Hematopoietic multipotent progenitor cell treated with erythropoietin and hydrocortisone succinate and interleukin-3 and kit ligand, for 17 days (in vitro differentiated cells): ENCODE measurements at places on chromosomes 11 and 22.

DNA sequence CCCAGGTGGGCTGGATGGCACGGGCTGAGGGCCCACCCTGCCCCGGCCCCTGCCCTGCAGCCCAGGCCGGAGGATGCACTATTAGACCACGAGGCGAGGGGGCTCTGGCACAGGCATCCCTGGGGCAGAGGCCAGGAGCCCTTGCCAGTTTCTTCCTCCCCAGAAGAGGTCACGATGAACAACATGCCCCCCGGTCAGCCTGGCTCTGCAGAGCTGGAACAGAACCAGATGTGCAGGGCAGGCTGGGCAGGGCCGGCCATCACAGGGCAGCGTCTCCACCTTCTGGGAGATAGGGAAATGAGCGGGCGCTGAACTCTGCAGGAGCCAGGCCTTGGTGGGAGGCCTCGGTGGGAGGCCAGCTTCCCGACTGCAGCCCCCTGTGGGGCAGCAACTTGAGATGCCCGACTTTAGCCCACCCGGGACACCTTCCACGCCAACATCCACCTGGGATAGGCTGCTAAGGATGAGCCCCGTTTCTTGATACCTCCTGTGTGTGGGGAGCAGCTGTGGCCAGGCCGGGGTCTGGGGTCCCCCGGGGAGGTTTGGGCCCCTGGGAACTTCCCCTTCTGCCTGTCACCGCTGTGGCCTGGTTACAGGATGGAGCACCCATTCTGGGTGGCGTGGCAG, 21.8 kb upstream of the GNB1L start:
- DNase-seq, result no peak

GRCh38 chr11:78588517-78588916, 13.9 kb upstream of the NARS2 start:
- DNase-seq, result no peak

GRCh38 chr22:42925598-42925997, 68.5 kb upstream of the ARFGAP3 start:
- no peak for DNase-seq

GRCh38 chr11:38667359-38667758, 2069.3 kb upstream of the RAG2 start:
- no peak for DNase-seq

DNA sequence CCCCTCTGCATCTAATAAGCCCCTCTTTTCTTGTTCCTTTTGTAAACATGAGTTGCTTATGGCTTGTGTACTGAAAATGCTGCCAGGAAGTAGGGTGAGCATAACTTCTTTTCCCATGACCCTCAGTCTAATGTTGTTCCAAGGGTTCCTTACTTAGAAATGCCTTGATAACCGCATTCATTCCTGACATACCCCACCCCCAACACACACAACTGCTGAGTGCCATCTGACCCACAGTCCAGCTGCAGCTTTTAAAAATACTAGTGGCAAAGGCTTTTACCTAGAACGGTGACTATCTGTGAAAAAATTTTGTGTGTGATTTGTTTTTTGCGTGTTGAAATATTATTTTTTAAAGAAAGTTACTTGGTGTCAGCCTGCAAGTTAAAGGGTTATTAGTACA, 52.6 kb downstream of the ARHGAP42 start:
- DNase-seq, result no peak

GRCh38 chr11:134562196-134562595, 150.2 kb upstream of the B3GAT1 start:
- no peak for DNase-seq

DNA sequence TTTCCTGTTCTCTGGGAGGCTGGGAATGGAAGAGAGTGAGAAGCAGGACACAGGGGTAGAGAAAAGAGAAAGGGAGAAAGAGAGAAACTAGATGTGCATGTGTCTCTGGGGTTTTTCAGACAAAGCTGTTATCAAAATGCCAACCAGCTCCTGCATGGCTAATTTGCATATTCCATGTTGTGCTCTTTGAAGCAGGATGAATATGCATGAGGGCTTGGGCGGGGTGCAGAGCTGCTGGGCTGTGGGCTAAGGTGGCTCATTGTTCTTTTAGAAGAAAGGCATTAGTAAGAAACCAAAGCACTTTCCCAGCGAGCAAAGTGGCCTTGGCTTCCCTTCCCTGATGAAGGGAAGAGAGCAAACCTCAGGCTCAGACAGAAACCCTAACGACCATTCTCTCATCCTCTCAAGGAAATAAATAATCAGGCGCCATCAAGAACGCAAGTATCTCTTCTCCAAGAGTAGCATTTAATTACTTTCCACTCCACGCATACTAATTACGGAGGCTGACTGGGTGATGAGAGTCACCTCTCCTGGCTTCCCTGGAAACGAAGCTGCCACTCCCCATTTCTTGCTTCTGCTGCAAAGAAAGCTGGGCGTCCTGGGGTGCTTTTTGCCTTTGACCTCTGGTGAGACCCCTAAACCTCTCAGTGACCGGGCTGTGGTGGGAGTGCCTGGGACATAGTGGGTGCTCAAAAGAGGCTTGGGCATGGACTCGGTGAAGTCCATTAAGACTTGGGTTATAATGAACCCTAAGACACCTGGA, 54.2 kb downstream of the FEZ1 start:
- no peak for DNase-seq

GRCh38 chr11:111414267-111414931, 35.3 kb upstream of the POU2AF1 start:
- no peak for DNase-seq

DNA sequence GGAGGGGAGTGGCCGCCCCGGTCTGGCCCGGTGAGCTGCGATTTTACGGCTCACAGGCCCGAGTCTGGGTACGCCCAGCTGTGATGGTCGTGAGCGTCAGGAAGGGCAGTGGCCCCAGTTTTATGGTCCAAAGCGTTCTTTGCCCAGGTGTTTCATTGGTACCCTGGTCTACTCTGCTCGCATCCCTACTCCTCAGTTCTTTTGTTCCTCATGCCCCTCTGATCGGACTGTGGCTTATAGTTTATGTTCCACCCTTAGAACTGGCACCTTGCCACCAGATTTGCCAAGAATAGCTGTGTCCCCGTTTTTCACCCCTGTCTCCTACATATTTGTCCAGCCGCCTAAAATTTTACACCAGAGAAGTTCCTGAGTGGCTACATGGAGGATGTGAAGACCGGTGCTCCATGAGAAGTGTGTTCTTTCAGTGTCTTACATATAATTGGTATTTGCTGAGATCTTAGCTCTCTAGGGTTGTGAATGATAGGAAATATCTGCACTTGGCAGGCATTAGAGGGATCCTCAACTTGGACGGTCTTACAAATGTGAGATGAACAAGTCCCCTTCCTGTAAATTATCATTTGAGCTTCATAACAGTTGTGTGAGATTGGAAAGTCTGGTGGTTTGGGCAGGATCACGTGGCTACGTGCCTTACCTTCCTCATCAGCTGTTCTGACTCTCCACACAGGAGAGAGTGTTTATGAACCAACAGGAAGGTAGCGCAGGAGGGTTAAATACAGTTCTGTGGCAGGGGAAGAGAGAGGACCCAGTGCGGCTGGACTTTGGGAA, 1.1 kb downstream of the PANX1 start:
- peak; percentile 15 for DNase-seq

GRCh38 chr11:126396965-126397364, 41.5 kb downstream of the ST3GAL4 start:
- no peak for DNase-seq

GRCh38 chr11:1482581-1483444, 3.8 kb downstream of the MOB2 start:
- DNase-seq, result no peak

- DNase-seq, result no peak
Measured at GRCh38 chr11:67026941-67027340, 4.0 kb downstream of the SYT12 start.

DNA sequence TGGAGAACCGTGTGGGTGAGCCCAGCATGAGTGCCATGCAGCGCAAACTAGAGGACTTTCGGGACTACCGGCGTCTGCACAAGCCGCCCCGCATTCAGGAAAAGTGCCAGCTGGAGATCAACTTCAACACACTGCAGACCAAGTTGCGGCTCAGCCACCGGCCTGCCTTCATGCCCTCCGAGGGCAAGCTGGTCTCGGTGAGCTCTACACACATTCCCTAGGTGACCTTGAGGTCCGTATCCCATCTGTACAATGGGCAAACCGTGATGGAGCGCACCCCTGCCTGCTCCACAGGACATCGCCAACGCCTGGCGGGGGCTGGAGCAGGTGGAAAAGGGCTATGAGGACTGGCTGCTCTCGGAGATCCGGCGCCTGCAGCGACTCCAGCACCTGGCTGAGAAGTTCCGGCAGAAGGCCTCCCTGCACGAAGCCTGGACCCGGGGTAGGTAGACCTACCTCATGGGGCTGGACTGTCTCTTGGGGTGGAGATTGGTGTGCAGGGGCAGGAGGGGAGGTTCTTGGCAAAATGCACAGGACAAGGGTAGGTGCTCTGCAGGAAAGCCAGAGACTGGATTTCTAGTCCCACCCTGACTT, 10.6 kb downstream of the CTSF start:
- no peak for DNase-seq
